Activated CD8-positive, alpha-beta memory T cell treated with anti-CD3 and anti-CD28 coated beads, Interleukin-2, amount 50 U/mL, for 48 hours (primary cell): ENCODE measurements at places on chromosomes 16 and 17.
A peak's percentile ranks its signal among the peaks of the same experiment; 100 is the strongest.

GRCh38 chr17:609232-609810 lies 105.3 kb downstream of the VPS53 start:
- no peak for DNase-seq

GRCh38 chr17:42980766-42981397 lies 517 bp downstream of the RUNDC1 start:
- peak; percentile 85 for DNase-seq

DNA sequence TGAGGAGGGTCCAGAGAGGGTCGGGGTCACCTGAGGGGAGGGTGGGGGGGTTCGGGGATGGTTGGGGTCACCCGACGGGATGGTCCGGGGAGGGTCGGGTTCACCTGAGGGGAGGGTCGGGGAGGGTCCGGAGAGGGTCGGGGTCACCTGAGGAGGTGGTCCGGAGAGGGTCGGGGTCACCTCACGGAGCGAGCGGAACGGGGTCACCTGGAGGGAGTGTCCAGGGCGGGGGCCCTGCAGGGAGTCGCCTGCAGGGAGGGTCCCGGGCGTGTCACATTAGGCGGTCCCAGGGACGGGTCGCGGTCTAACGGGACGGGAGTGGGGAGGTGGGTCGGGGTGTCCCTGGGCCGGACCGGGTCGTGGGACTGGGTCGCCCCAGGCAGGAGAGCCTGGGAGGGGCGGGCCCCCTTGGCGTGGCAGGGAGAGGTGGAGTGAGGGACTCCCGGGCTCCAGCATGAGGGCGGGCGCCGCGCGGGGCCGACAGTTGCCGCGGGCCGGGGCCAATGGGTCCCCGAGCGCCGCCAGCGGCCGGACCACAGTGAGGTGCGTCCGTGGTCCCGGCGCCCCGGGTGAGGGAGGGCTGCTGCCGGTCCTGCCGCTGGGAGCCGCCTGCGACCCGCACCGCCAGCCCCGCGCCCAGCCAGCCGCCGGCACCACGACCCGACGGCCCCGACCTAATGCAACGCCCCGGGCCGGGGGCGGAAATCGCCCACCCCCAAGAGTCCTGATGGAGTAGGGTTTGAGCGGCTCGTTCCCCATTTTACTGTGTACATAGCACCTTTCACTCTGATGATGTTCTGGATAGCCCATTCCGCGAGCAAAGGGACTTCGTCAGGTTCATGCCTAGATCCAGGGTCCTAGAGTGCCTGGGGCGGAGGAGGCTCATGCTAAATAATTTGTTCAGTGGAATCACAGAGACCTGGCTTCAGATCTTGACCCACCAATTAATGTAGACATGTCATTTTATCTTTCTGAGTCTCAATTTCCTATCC lies 1.2 kb upstream of the ABCA3 start:
- DNase-seq: no peak

GRCh38 chr16:73329358-73330286 lies 281.7 kb upstream of the ZFHX3 start:
- DNase-seq: no peak

- no peak for DNase-seq
These were observed 99.3 kb upstream of the TNRC6C start for GRCh38 chr17:77859035-77859810.

DNA sequence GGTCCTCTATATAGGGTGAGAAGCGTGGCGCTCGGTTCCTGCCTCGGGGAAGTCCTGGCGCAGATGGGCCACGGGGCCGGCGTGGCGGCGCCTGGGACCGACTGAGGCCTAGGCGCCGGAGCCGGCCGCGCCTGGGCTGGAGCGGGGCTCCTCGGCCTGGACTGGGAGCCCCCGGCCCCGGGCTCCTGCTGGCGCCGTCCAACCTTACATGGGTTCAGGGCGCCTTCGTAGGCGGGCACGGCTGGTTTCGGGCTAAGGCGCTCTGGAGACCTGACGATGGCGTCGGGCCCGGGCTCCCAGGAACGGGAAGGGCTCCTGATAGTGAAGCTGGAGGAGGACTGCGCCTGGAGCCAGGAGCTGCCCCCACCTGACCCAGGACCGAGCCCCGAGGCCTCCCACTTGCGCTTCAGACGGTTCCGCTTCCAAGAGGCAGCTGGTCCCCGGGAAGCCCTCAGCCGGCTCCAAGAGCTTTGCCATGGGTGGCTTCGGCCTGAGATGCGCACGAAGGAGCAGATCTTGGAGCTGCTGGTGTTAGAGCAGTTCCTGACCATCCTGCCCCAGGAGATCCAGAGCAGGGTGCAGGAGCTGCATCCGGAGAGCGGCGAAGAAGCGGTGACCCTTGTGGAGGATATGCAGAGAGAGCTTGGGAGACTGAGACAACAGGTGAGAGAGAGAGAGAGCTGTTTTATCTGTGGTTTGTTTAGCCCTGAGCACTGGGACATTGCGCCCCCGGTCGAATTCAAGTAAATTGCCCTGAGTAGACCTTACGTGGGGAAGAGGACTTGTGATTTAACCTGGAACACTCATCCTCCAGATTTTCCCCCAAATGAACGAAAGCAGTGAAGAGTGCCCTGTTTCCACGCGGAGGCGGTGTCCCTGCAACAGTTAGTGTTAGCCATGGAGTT lies 504 bp downstream of the ZNF263 start:
- DNase-seq: no peak

DNA sequence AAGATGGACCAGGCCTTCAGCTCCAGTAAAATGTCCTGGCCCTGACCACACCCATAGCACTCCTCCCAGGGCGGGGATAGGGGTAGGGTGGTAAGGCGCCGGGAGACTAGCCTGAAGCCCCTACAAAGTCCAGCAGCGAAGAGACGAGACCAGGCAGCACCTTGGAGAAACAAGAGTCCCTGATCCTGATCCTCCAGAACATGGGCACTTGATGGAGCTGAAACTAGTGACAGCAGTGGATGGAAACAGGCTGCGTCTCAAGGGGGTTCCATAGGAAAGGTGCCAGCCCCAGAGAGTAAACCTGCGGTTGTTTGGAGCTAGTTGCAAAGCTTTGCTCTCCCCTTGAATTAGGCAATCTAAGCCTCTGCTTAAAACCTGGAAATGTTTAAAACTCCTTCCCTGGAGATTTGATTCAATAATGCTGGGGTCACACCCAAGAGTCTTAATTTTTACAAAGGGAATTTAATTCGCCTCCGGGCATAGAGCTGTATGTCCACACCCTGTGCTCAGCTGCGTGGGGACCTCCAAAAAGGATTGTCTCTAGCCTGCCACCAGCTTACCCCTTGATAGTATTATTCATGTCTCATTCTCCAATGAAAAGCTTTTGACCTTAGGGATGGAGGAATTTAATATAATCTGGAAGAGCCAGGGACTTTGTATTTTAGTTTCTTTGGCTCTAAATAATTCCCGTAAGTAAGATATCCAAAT lies 258.6 kb downstream of the PMP22 start:
- no peak for DNase-seq

GRCh38 chr17:48593126-48593829 lies at the start of gene HOXB5:
Gene HOXB5 (minus strand): TSS chr17:48593779. CDS start chr17:48593682, 97 bp downstream.
- no peak for DNase-seq

GRCh38 chr16:61858988-61859387 lies 177.2 kb downstream of the CDH8 start:
- no peak for DNase-seq
